ENCODE measurements at places on chromosomes 11 and 22. TPM values are rescaled to one million over a fixed set of nuclear protein-coding genes. Genes with fewer than 3 reads are reported as not detected.

The SLC22A9 gene
- not detected for polyA plus RNA-seq

The SLC22A8 gene
- not detected for polyA plus RNA-seq

The RFPL1 gene
- not detected for polyA plus RNA-seq

The RGL4 gene
- polyA plus RNA-seq = 3.7 TPM

The CCDC89 gene
- polyA plus RNA-seq = not detected

The SPTBN2 gene
- polyA plus RNA-seq = not detected

The SERHL2 gene
- polyA plus RNA-seq = 4.5 TPM

The SCGB2A2 gene
- not detected for polyA plus RNA-seq

The TMEM258 gene
- 210 TPM for polyA plus RNA-seq

The UCP3 gene
- polyA plus RNA-seq = 0.19 TPM

The CLCF1 gene
- polyA plus RNA-seq = 5.1 TPM

The SCN4B gene
- polyA plus RNA-seq = not detected
